GM12864 (cell line): ENCODE measurements at places on chromosomes 5 and 9.

DNA sequence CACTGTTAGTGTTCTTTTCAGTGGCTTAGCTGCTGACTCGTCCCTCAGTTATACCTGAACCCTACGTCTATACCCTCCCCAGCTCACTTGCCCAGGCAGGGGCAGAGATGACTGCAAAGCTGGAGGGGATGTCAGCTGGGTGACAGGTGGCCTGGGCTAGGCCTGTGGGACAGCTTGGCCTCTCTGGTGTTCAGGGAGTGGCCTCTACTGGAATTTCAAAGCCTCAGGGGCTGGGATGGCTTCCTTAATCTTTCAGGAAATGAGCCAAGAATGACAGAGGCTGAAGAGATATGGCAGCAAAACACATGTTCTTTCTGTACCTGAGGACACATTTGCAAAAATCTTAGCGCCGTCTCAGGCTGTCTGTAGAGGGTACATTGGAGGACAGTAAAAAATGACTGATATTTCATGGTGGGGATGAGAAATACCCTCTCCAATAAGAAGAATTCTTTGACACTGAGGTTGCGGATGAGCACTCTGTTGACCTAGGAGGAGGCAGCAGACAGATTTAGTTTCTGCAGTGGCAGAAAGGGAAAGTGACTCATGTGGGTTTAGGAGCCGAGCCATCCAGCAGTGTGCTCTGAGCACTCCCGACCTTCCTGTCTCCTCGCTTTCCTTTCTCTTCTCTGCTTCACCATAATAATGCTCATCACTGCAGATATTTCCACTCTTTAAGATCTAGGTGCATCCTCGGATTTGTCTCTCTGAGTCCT lies 54.4 kb downstream of the ENTREP1 start:
- DNase-seq = no peak

GRCh38 chr5:176921714-176922113 lies 22.6 kb upstream of the HK3 start:
- DNase-seq = no peak

GRCh38 chr5:132291026-132291425 lies 3.2 kb upstream of the SLC22A4 start:
- no peak for DNase-seq

- DNase-seq = no peak
These were observed 38.3 kb downstream of the NR2F1 start for GRCh38 chr5:93621327-93621798.

GRCh38 chr5:140821375-140822280 lies at the start of gene PCDHA5:
PCDHA5 (plus strand) TSS chr5:140821613.
- DNase-seq = no peak

DNA sequence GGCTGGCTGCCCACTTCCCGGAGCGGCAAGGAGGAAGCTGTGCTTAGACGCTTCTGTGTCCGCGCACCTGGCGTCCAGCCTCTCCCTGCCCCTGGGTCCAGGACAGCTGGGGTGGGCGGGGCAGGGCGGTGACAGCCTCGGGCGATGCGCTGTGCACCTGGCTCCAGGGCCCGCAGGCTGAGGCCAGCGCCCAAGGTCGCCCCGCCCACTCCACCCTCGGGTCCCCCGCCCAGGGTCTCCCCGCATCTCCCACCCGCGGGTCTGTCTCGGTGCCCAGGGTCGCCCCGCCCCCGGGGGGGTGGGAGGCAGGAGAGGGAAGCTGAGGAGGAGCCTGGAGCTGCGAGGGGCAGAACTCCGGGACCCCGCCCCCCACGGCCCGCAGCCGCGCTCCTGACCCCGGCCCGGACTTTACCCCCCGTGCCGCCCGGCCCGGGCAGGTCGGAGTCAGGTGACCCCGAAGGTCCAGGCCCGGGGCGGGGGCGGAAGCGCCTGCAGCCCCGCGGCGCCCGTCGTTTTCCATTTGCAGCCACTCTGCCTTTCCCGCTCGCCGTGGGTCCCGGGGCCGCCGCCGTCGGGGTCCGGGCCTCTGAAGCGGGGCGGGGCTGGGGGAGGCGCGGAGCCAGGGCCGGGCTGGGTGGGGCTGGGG lies at the start of gene ENTPD8:
ENTPD8 (minus strand) TSS at position 69 of the 646 bp plus-strand sequence. CDS start 3,072 bp downstream, outside the sequence.
- DNase-seq = no peak

- no peak for DNase-seq
These were observed 75.8 kb upstream of the CDH12 start for GRCh38 chr5:22928821-22929482.
